ENCODE measurements at places on chromosomes 4 and X. TPM values are rescaled to one million over a fixed set of nuclear protein-coding genes. Genes with fewer than 3 reads are reported as not detected.

GRCh38 chr4:68271851-68272357, 26.4 kb upstream of the TMPRSS11B start:
- DNase-seq: peak; percentile 44

Gene NCAPG
- total RNA-seq: 82.1 TPM

Gene BANK1
- not detected for total RNA-seq

Gene KLF3
- 8.1 TPM for total RNA-seq

Gene SMIM10
- 5.8 TPM for total RNA-seq
